Stimulated activated CD4-positive, alpha-beta T cell treated with anti-CD3 and anti-CD28 coated beads, TNF-alpha, amount 100 ng/mL, for 1 hour (primary cell): ENCODE measurements at places on chromosomes 7 and 10.

GRCh38 chr7:80151274-80151665 lies 16.6 kb downstream of the GNAI1 start:
- no peak for DNase-seq

DNA sequence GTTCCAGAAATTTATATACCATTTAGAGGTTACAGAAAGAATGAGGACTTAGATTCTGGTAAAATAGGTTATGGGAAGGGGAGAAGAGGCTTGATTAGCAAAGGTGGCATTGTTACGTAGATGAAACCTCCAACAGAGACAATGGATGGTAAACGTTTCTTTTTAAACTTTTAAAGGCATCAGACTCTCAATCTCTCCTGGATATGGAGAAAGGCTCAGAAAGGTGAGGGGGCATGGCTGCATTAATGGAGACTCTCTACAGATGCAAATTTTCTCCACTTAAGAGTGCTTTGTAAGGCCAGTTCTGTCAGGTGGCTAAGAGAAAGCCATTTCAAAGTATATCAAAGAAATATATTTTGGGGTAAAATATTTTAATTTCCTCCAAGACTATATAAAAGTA lies 240.9 kb upstream of the PTER start:
- no peak for DNase-seq

DNA sequence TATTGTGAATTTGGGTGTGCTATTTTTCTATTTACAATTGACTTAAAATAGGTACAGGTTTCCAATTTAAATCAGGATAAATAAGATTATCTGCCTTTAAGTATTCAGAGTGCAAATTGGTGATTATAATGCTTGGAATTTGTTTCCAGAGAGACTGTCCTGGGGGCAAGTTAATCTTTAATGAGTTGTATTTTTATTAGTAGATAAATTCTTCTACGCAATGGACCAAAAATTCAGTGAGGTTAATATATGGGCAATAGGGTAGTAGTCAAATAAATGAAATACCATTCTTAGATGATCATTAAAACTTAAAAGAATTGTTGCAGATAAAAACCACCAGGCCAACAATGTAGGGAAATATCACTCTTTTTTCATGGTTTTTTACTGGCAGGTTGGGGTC lies 3.4 kb downstream of the BICC1 start:
- DNase-seq: no peak

DNA sequence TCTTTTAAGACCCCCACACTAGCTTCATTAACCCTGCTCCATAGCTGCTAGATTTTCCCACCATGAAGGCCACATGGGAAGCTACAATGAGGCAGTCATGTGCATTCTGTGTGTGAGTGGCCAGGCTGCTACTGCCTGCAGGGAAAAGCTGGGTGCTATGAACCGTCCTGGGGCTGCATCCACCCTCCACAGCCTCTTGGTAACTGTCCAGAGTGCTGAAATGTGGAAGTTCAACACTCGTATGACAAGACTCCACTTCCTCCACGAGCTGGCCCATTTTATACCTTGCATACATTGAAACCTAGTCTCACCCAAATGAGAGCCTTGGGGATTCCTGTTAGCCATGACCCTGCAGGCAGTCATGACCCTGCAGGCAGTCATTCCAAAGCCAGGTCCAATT lies 59.4 kb downstream of the CUZD1 start:
- no peak for DNase-seq

GRCh38 chr10:44477046-44477425 lies 92.1 kb upstream of the CXCL12 start:
- DNase-seq: no peak

GRCh38 chr7:129095258-129095657 lies 40.3 kb upstream of the TNPO3 start:
- DNase-seq: no peak
